ENCODE measurements at places on chromosomes 2 and 18. TPM values are rescaled to one million over a fixed set of nuclear protein-coding genes. Genes with fewer than 3 reads are reported as not detected.

DNA sequence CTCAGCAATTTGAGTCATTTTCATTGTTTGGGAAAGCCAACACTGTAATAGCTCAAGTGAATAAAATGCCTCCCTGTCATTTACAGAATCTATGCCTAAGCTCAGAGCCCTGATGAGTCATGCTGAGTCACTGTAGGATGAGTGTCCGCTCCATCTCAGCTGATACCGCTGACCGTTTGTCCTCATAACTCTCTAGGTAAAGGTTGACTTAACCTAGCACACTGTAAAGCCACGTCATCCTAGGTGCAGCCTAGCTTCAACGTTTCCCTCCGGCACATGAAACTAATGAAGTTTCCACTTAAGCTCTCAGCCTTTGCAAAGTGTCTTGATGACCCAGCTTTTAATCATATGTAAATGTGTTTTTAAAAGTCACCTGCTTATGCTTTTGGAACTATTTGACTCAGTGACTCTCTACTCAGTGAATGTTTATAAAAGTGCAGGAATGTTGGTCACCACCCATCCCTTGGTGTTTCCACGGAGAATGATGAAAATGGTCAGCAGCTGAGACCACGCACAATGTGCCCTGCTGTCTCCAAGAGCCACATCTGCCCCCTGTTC, 154.0 kb downstream of the PMAIP1 start:
- no peak for DNase-seq

The ALPP gene
- 0.06 TPM for total RNA-seq

DNA sequence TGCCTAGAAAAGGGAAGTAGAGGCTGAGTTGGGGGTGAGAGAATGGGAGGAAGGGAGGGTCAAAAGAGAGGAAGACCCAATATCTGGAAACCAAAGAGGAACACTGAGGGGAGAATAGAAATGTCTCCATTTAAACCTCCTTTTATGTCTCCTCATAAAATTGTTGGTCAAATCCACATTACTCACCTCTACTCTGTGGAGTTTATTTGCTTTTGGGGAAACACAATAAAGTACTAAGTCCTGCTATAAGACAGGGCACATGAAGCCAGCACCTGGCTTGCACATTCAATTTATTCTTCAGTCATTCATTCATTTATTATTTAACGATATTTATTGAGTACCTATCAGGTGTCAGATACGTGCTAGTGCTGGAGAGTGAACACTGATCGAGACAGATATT, 60.3 kb upstream of the NFE2L2 start:
- no peak for DNase-seq

GRCh38 chr18:11008505-11008904, 140.9 kb downstream of the PIEZO2 start:
- DNase-seq = peak; percentile 53

- DNase-seq = no peak
These were observed 30.6 kb downstream of the SOWAHC start for GRCh38 chr2:109644571-109645275.

The NEUROD1 gene
- total RNA-seq = not detected

DNA sequence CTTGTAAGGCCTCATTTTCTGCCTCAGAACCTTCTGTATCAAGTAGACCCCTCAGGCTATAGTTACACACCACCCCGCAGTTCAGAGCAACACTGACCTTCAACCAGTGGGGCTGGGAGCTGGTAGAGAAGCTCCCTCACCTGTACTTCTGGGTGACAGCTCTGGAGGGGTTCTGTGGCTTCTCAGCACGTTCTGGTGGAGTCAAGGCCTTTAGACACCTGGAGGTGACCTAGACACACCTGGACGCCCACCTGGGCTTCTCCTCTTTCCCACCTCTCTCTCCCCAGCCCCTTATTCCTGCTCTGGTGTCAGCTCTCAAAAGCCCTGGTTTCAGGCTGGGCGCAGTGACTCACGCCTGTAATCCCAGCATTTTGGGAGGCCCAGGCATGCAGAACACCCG, 7.3 kb upstream of the CIB4 start:
- no peak for DNase-seq

DNA sequence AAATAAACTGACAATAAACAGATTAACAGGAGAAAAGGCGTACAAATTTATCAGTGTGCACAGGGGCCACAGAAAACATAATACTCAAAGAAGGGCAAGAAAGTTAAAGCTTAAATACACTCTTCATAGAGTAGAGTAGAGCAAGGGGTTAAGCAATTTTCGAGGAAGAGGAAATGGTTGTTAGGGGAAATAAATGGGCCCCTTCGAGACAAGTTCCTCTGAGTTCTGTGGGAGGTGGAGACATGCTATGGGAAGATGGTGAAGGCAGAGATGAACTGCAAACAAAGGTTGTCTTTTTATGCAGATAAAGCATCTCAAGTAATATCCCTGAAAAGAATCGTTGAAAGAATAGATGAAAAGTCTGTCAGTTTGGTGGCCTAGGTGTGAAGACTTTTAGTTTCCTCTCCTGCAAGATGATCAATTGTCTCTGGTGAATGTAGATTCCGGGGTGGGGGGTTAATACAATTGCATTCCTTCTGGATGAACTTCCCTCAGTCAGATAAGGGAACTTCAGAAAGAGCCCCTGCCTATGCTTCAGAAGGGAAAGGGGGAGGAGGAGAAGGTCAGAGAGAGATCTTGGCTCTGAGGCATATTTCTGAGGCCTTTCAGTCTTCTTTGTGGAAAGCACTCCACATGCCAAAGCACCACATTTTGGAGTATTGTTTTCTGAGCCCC, 127.0 kb downstream of the METTL4 start:
- no peak for DNase-seq

DNA sequence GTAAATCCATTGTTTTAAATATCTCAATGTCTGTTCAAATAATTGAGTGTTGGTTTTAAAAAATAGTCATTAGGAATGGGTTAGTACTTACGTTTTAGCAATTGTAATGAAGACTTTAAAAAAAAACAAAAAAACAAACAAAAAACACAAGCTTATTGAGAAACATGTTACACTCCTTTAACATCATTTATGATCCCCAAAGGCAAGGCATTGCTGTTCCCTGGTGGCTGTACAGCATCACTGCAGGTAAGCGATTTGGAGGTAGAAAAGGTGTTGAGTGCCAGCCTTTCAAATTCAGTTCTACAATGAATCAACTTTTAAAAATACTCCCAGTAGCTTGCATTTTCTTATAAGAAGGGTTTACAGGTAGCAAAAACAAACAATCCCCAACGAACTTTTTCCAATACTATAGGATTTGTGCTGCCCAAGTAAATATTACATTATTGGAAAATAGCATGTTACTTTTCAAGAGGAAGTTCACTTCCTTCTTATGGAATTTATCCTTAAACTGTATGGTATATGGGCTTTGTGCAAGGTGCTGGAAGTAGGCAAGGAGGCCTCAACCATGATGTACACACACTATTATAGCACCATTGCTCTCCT, 27.5 kb downstream of the CNRIP1 start:
- DNase-seq = no peak

DNA sequence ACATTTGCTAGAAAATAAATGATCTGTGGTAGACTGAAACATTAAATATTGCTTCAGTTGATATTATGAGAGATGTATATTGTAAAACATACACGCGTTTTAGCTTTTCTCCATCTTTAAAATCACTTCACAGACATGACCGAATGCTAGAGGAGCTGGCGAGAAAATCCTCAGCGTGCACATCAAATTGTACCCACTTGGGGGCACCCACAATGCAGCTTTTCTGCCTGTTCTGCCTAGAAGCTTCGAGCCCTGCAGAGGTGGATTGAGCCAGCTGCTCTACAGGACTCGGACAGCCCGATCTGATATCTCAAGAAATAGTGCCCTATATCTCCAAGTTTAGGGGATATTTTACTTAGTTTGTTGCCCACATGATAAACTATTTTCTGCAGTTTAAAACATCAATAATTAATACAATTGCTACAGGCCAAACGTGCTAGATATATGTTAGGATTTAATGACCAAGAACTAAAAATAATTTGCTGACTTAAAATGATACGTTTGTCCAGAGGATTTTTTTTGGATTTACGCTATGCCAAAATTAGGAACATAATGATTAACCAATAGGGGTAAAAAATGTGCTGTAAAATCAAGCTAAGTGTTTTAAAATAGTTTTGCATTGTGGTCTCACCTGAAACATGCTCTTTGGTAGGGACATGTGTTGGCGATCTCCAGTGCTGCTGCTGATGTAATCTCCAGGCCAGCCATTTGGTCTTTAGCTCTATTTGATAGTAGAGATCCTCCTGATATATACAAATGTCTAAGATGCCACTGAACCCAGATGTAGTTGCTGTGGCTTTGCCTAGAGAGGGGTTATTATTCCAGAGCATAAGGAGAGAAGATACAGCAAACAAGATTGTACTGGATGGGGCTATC, 22.3 kb upstream of the ATP5MC3 start:
- DNase-seq = no peak

GRCh38 chr18:13543144-13543543, 183.2 kb downstream of the FAM210A start:
- DNase-seq = no peak

GRCh38 chr2:208245746-208246145, 9.1 kb downstream of the IDH1 start:
- DNase-seq = no peak

GRCh38 chr2:98126061-98126460, 39.1 kb downstream of the VWA3B start:
- DNase-seq = no peak
